Activated naive CD4-positive, alpha-beta T cell treated with anti-CD3 and anti-CD28 coated beads, Interleukin-2, amount 50 U/mL, for 72 hours (primary cell): ENCODE measurements at places on chromosomes 13 and 19.

- DNase-seq = no peak
These were observed 39.3 kb downstream of the TM9SF2 start for GRCh38 chr13:99540530-99540929.

DNA sequence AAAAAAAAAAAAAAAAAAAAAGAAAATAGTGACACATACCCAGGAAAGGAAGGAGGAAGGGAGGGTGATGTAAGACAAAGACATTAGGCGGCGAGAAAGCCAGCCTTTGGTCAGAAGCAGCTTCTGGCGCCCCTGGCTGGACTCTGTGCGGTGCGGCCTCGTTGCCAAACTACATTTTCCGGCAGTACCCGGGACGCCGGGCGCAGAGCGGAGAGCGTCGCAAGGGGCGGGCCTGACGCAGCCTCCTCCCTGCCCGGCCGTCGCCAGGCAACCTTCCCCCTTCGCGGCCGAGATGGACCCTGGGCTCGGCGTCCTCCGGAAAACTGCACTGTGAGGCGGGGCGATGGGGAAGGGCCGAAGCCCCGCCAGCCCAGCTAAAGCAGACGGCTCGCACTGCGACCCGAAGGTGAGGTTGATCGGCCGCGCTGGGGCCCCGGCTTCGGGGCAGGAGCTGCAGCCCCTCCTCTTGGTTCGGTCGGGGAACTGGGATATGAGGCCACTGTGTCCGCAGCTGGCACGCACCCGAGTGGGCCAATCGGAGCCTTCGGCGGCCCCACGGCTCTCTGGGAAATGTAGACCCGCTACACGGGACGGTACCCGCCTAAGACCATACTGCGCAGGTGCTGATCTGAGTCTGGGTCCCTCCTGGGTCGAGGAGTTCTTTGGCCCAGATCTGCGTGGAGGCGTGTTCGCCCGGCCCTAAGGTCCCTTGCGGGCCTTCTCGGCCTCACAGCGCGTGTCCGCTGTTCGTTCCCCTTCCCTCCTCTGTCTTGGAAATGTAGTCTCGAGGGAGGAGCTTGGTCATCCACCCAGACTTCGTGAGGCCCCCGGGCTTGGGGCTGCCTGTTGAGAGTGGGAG is 2.3 kb upstream of the MZF1 start:
- peak; percentile 88 for DNase-seq

DNA sequence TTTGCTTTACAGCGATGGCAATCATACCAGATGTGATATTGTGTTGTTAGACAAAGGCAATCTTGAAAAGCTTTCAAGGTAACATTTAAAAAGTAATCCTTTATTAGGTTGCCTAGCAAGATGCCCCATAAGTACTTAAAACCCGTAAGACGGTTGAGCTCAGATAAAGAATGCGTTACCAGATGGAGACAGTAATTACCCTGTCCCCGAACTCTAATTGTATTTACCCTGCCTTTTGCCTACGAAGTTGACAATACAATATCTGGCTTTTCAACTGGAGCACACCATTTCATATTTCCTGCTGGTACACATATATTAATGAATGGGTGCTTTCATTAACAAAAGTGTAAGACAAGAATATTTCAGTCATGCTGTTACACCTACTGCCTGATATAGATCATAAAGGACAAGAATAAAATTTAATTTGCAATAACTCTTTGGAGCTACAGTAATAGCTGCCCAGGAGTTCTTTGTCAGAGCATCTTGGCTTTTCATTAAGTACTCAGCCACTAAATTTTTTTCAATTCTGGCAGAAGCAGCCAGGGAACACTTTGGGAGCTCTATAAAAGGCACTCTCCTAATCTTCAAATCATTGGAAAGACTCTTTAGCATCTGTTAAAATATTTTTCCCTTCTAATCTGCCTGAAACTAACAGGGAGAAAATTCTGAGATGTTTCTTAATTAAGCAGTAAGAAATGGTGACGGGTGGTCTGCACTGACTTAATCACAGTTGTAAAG is 63.8 kb downstream of the DCT start:
- DNase-seq = no peak

DNA sequence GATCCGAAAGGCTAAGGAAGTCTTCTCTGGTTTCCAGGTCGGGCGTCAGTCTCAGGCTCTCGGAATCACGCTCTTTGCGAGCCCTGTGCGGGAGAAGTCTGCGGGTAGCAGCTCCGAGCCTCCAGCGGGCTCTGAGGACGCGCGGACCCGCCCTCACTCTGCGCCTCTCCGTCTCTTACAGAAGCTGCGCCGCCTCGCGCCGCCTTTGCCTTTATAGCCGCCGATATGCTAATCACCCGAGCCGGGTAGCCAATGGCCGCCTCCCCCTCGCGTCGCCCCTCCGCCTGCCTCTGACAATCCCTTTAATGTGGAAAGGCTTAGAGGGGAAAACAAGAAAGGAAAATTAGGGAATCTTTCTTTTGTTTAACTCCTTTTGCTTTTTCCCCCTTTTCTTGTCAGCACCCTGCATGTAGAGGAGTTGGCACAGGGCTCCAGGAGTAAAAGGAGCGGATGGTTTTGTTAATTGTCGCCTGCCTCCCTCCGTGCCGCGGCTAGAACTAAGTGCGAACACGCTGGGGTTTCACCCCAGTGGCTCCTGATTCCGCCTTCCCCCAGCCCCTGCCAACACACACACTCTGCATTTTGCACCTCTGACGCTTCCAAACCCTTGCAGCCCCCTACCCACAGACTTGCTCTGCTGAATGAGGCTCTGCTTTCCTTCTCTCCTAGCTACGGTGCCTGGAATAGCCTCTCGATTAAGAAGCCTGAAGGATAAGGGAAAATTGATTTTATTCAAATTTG is at the start of gene PCDH8:
Gene PCDH8, minus strand, starts transcription at position 186 of the 741 bp plus-strand sequence. CDS start 204 bp downstream, outside the sequence.
- DNase-seq = peak; percentile 11

DNA sequence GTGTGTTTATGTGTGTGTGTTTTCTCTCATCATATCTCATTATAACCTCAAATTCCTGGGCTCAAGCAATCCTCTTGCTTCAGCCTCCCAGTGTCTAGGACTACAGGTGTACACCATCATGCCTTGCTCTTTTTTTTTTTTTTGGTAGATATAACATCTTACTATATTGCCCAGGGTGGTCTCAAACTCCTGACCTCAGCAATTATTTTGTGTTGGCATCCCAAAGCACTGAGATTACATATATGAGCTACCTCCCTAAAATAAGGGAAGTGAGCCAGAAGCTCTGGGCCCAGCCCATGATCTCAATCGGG is 448 bp upstream of the ZNF543 start:
- DNase-seq = no peak

- DNase-seq = no peak
These were observed 4.0 kb upstream of the NAPA start for GRCh38 chr19:47518854-47519253.

DNA sequence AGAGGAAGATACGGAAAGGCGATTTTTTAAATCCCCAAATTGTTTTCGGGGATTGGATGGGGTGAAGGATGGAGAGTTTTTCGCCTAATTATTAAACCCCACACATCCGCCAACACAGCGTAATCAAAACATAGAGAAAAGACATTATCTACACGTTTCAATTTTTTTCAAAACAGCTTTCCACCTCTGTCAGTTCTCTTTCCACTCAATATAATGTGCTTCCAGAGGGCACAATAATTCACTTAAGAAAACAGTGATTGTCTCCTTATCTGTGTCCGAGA is 435 bp upstream of the OBI1 start:
- no peak for DNase-seq
